SK-MEL-5 (cell line): ENCODE measurements at places on chromosomes 2 and 18. TPM values are rescaled to one million over a fixed set of nuclear protein-coding genes. Genes with fewer than 3 reads are reported as not detected.

Gene CERS6
- 20.2 and 20.3 TPM in 2 replicates for total RNA-seq

Gene LDLRAD4
- 12.7 and 15.5 TPM in 2 replicates for total RNA-seq

Gene MC5R
- not detected in 2 replicates for total RNA-seq

Gene PCBP1
- total RNA-seq: 37.9 and 43.9 TPM in 2 replicates

Gene CDH7
- total RNA-seq: 3.1 and 3.3 TPM in 2 replicates

Gene PPP1R1C
- 0.67 and 2.0 TPM in 2 replicates for total RNA-seq

Gene HOXD11
- 0.37 and 0.53 TPM in 2 replicates for total RNA-seq

Gene CDCA7
- 19.7 and 20.8 TPM in 2 replicates for total RNA-seq

Gene MPPE1
- total RNA-seq: 21.7 and 29.8 TPM in 2 replicates

Gene PHLPP1
- total RNA-seq: 15.8 and 19.1 TPM in 2 replicates

Gene SCYGR8
- total RNA-seq: not detected in 2 replicates

Gene LONRF2
- total RNA-seq: 12.1 and 12.3 TPM in 2 replicates

Gene HNMT
- total RNA-seq: 43.3 and 55.4 TPM in 2 replicates

Gene LYPD6B
- not detected in 2 replicates for total RNA-seq

Gene ASPRV1
- 0.05 TPM in 1 of 2 replicates, not detected in the other for total RNA-seq

Gene LRRTM4
- 0.05 TPM in 1 of 2 replicates, not detected in the other for total RNA-seq
